Caco-2 (cell line): ENCODE measurements at places on chromosomes 7 and 10.

- DNase-seq = no peak
Measured at GRCh38 chr7:24378871-24379616, 95.1 kb downstream of the NPY start.

- no peak for DNase-seq
Measured at GRCh38 chr7:135659159-135659846, 3.0 kb upstream of the STMP1 start.

DNA sequence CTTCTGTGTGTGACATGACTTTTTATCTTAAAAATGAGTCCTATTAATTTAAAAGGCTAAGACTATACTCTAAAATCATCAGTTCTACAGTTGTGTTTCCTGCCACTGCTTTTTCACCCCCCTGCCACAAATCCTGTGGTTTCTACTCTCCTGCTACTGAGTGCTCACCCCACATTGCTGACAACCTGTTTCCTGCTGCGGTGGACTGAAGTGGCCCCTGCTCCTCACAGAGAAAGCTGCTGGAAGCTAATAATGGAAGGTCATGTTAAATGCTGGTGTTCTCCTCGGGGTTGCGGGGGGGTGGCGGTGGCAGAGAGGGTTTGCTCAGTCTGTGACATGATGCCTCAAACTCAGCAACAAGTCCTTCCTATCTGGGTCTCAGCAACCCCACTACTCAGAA, 113.2 kb upstream of the INHBA start:
- no peak for DNase-seq

- DNase-seq = no peak
Measured at GRCh38 chr7:157479326-157479725, 142.5 kb downstream of the DNAJB6 start.
